Stimulated activated CD8-positive, alpha-beta memory T cell treated with anti-CD3 and anti-CD28 coated beads, Interleukin-4, amount 100 ng/mL, for 1 hour (primary cell): ENCODE measurements at places on chromosomes 1 and 21.
A peak's percentile ranks its signal among the peaks of the same experiment; 100 is the strongest.

DNA sequence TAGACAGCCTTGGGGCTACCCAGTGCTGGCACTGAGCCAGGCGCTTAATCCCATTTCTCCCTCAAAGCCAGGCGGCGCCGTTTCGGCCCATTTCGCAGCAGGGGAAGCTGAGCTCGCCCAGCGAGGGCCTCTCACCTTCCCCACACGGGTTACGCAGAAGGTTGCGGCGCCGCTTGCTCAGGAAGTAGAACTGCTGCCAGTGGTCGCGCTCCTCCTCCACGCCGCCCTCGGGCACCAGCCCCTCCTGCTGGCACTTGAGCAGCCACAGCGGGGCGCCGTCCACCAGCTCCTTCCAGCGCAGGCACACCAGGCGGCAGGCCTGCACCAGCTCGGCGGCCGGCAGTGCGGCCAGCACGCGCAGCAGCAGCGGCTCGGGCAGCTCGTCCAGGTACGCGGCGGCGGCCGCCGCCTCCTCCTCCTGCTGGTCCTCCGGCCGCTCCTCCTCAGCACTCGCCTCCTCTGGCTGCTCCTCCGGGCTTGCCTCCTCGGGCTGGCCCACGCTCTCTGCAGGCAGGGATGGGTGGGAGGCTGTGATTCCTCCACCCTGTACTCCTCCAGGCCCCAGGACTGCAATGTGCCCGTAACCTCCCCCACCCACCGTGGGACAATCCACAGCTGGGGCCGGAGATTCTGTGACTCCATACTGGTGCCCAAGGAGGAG lies 3.8 kb downstream of the FBXO2 start:
- peak; percentile 64 for DNase-seq

DNA sequence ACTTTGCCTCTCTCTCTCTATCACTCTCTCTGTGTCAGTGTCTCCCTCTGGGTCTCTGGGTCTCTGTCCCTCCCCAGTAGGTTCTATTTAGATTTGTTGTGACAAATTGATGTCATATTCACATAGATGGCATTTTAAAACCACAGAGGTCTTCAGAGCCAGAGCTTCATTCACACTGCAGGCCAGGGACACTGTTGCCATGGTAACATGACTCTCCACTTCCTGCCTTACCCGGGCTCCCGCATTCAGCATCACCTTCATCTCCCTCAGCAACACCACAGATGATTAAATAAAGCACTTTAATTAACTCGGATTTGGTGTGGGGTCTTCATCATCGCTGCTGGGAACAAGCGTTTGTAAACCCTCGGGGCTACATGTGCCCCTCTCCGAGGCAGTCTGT lies 132.6 kb downstream of the ETS2 start:
- no peak for DNase-seq

GRCh38 chr1:159339536-159339935 lies 37.4 kb downstream of the FCER1A start:
- DNase-seq, result no peak

- no peak for DNase-seq
Measured at GRCh38 chr1:157732755-157733154, 32.2 kb upstream of the FCRL3 start.

DNA sequence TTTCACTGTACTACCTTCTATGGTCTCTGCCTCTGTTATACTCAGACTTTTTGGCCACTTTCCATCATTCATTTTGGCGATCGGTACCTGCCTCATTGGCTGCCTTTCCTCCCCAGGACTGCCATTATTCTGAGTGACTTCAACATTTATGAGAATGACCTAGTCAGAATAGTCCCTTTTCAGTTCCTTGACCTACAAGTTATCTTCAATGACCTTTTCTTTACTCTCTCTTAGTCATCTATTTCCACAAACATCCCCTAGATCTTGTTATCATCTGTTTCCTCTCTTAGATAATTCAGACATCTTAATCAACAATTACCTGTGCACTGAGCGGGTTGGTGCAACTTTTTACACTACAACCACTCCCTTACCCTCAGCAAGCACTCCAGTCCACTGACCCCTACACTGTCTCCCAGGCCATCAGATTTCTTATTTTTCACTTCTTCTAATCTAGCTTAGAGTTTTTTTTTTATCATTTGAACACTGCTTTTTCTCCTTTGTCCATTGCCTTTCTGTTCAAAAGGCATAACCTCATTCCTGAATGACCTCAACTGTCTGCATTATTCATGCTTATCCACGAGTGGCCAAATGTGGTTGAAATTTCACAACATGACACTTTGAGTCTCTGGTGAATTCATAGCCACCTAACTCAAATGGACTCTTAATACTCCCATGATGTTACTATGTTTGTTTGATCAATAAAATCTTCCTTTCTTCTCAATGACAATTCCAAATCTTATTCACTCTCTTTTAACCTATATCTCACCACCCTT lies 112.7 kb downstream of the HMCN1 start:
- no peak for DNase-seq

DNA sequence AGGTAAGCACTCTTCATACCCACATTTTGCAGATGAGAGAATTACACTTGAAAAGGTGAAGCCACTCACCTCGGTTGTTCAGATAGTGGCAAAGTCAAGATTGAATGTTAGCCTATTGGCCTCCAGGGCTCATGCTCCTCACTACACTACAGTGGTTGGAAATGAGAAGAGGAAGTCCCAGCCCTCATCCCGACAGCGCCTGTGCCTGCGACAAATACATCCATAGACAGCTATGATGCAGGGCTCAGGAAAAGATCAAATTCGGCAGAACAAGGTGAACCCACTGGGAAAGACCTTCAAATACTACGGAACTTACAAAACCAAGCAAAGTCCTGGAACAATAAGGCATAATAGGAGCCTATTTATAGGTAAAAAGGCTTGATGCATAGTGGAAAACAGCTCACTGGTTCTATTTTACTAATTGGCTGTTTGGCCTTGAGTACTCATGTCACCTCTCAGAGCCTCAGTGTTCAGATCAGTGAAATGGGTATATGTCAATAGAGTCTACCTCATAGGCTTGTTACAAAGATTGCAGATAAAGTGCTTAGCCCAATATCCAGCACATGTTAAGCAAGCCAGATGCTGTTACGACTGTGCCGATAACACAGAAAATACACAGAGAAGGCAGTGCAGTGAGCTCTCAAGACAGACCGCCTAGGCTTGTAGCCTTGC lies 3.5 kb downstream of the SPOCD1 start:
- DNase-seq, result no peak

DNA sequence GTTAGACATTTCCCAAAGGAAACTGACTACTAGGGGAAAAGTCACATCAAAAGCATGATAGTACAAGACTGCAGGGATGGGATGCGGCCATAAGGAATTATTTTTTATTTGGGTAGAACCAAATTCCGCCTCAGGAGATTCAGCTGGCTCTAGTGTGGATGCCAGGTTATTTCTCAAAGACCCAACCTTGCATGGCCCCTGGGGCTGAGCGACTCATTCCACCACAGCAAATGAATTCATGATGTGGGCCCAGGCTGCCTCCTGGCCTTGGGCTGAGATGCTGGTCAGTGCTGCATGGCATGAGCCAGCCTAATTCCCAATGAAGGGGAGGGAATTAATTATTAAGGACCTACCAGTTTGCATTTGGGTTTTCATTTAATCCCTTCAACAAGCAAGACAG lies 11.8 kb downstream of the TMEM35B start:
- no peak for DNase-seq

DNA sequence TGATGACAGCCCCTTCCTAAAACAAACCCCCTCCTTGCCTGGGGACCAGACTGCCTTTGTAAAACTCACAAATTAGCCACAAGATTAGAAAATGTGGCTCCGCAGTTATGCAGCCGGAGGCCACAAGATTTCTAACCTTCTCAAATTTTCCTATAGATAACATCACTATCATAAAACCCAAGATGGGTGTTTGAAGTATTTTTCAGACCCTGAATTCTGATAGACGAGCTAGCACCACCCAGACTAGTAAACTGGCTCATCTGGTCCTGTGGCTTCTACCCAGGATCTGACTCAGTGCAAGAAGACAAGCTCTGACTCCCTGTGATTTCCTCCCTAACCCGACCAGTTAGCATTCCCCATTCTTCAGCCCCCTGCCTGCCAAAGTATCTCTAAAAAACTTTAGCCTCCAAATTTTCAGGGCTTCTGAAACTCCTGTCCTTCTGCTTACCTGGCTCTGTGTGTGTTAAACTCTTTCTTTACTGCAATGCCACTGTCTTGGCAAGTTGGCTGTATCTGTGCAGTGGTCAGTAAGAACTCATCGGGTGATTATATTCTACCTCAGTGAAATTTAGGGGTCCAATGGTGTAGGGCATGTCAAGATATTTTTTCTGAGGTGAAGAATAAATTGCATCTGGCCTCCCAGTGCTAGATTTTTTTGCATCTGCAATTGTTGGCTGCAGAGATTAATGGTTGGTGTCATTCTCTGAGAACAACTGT lies 102.1 kb downstream of the S1PR1 start:
- DNase-seq, result no peak

GRCh38 chr1:37147392-37147831 lies 113.1 kb upstream of the GRIK3 start:
- DNase-seq, result no peak

- DNase-seq, result no peak
Measured at GRCh38 chr1:5551274-5551975, 440.8 kb downstream of the NPHP4 start.

DNA sequence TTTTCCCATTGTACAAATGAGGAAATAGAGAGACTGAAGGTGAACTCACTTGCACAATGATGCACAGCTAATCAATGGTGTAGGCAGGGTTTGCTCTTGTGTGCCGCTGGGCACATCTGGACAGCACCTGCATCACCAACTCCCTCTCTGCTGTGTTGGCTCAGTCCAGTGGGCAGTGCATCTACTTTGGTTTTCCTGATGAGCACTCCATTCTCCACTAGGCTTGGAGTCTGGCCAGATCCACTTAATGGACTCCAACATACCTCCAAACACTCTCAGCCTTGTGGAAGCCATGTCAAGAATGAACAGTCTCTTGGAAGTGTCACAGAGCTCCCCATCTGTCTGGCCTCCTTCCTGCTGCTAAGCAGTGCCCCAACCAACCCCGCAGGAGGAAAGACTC lies 152.2 kb downstream of the HIVEP3 start:
- no peak for DNase-seq

DNA sequence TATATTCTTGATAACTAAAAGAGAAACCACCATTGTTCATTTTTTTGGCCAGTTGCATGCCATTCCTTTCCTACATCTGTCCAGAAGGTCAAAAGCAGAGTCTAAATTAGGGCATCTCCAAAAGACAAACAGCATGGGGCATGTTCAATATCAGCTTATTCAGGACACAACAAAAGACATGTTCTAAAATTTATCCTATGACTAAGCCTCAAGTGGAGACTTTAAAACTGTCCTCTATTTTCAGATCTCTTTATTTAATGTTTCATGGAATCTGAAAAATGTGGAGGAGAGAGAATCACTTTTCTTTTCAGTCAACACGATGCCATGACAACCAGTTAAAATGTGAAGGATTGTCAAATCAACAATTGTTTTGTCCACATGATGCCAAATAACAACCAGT lies 303.4 kb upstream of the PRMT6 start:
- DNase-seq, result no peak

- DNase-seq, result no peak
Measured at GRCh38 chr1:170819781-170820180, 115.6 kb upstream of the MROH9 start.
